ENCODE measurements at places on chromosomes 1 and 21.

GRCh38 chr1:247298701-247299100 is 33.0 kb downstream of the ZNF496 start:
- DNase-seq = no peak

DNA sequence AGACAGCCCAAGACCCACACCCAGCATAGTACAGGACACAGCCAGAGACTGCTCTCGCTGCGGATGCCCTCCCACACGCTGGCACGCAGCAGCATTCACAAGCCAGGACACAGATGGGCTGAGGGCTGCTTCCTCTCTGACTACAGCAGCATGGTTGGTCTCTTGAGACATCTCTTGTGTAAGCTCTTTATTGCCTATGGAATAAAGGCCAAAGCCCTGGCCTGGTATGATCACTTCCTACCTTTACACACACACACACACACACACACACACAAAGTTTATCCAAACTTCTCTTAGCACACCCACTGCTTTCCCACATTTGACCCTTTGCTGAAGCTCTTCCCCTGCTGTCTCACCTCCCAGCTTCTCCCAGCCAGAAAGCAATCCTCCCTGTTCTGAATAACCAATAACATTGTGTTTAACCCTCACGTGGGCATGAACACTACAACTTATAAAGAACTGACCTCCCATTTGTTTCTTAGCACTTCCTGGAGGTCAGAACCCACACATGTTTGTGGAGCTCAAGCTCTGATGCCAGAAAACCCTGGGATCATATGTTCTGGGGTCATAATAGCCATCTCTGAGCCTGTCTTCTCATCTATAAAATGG is 1.2 kb upstream of the LUZP1 start:
- DNase-seq = peak; percentile 76

- DNase-seq = no peak
These were observed 20.2 kb downstream of the NSL1 start for GRCh38 chr1:212771341-212771740.

- DNase-seq = no peak
These were observed 154.8 kb downstream of the TRABD2B start for GRCh38 chr1:47842228-47842919.
